Skeletal muscle cell (primary cell): ENCODE measurements at places on chromosomes 16 and 17.

DNA sequence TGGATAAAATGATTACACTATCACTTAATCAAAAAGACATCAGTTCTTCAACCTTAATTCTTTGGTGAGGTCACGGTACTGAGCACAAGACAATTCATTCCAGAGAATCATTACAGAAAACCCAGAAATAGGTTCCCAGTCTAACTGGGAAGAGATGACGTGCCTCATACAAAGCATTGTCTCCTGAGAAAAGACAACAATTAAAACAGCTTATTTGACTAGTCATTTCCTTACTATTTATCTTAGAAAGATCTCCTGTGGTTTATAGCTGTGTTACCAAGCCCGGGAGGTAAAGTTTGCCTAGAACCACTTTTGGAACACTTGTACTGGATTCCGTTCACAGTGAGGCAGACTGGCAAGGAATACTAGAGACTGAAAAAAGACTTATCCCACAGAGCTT, 5.1 kb downstream of the PHF12 start:
- DNase-seq, result peak; percentile 34

GRCh38 chr17:18076936-18077335, 10.8 kb upstream of the DRG2 start:
- DNase-seq, result no peak

DNA sequence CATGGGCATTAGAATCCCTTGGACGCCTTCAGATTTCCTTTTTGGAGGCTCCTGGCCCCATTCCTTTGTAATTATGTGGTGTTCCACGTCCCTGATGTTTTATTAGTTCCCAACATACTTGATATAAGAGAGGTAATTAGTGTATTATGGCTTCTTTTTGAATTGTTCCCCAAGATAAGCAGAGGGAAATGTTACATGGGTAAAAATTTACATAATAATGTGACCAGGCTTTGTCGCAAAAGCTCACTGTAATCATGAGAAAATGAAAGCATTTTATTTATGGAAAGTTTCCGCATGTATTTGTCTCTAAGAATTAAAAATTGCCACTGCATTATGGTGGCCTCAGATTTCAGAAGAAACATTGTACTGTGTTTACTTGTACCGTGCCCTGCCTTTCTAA, 177.8 kb downstream of the PRKCA start:
- no peak for DNase-seq

GRCh38 chr17:15261258-15261801, 3.8 kb downstream of the PMP22 start:
- no peak for DNase-seq

DNA sequence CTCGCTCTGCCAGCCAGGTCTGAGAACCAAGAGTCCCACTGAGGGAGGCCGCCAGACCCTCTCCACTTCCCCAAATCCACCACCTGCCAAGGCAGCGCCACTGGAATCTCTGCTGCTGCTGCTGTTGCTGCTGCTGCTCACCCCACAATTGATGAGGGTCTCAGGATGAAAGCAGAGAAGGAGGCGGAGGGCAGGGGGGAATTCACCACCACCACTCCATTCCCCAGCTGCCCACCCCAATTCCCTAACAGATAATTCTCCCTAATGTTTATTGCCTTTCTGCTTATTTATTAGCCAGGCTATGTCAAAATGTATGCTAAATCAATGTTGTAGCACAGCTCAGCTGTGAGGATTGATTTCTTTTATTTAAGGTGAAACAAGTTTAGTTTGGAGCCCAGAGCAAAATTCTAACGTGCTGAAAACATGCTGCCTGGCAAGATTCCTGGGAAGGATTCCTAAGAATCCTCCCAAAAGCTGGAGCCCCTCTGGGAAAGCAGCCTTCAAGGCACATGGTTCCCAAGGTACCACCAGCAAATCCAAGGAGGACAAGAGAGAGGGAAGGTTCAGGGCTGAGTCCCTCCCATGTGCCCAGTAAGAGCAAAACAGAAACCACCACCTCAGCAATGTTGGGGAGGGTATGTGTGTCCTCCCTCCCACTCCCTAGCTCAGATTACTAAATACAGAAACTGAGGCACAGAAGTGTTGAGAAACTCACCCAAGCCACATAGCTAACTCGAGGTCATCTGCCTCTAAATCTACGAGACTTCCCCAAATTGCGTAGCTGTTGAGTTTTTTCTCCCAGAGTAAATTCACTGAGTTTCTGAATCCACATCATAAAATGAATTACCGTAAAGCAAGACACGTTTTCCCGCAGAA, 12.2 kb upstream of the CDH5 start:
- DNase-seq, result no peak

GRCh38 chr16:55779402-55780094, 53.3 kb downstream of the CES1 start:
- no peak for DNase-seq

GRCh38 chr16:50740736-50741135, 1.1 kb upstream of the CYLD start:
- no peak for DNase-seq

DNA sequence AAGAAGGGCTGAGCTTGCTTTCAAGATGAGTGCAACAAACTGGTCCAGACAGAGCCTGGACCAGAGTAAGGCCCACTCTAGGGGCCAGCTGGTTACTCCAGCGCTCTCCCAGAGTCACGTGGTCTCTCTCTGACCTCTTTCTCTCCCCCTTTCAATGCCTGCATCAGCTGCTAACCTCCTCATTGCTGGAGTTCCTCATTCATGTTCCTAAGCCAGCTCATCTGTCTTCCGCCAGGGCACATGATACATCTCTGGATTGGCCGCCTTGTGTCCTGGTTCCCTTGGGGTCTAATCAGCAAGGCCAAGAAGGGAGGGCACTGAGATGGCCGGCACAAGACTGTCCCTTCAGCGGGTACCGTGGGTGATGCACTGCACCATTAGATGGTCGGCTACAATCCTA, 26.9 kb upstream of the ZFP90 start:
- DNase-seq, result no peak

DNA sequence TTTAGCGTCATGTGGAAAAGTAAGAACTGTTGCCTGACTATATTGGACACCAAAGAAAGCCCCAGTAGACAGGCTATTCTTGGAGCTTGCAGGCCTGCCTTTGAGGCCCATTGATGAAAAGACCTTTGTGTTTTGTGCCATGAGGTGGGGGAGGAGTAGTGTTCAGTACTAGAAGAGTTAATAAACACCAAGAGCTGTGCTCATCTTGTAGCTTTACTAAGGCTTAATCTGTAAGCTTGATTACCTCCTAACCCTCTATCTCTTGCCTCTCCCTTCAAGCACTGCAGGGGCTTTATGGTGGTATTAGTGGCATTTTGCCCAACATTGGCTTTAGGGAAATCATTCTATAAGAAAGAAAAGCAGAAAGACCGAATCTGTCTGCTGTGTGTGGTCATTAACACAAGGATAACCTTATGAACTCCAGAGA, 220.2 kb upstream of the TBX2 start:
- no peak for DNase-seq

- no peak for DNase-seq
These were observed 86.5 kb downstream of the LYRM1 start for GRCh38 chr16:20987049-20987448.

DNA sequence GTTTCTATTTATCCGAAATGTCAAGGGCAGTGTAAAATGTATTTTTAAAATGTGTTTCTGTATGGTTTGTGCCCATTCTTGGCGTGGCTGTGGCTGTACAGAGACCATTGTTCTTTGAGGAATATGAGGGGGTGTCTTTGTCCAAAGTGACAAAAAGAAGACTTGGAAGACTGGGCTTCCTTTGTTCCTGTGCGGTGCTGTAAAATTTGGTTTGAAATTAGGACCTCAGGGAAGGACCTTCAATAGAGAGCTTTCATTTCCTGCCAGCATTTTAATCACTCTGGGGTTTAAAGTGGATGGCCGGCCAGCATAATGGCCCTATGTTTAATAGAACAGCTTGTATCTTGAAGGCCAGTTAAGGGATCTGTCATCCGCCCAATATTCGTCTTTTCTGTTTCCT, 190.1 kb upstream of the TBX2 start:
- DNase-seq, result no peak

DNA sequence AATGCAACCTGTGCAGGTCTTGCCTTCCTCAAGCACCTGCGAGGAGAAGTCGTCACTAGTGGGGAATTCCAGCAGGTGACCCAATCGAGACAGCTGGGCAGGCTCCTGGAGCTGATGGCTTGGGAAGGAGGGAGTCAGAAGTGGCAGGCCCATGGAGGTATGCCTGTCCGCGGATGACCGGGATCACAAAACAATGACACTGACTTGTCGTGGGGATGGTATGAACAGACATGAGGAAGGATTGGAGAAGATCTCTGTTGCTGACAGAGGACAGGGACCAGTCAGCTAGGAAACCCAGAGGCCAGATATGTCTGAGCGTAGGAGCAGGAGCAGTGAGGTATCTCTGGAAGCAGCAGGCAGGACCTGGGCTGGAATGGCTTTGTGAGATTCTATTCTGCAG, 233.3 kb downstream of the SOX9 start:
- no peak for DNase-seq
